Tibial nerve (tissue), 4 donors: ENCODE measurements at places on chromosomes 4 and X.
A peak's percentile ranks its signal among the peaks of the same experiment; 100 is the strongest.

DNA sequence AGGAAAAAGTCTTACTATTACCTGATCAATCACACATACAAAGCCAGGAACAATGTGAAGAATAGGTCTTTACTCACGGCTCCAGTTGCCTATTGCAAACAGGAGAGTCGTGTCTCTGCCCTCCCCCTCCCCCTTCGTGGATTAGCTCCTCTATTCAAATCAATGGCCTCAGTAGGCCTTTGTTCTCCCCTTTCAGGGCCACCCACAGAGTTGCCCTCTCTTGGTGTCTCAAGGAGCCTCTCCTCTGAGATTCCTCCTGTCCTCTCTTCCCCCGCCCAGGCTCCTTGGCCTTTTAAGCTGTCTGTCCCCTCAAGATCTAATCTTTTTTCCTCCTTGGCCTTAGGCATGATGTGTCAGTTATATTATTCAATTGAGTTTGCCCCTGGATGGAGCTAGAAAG lies 107.2 kb upstream of the NALF2 start:
- DNase-seq, result no peak

DNA sequence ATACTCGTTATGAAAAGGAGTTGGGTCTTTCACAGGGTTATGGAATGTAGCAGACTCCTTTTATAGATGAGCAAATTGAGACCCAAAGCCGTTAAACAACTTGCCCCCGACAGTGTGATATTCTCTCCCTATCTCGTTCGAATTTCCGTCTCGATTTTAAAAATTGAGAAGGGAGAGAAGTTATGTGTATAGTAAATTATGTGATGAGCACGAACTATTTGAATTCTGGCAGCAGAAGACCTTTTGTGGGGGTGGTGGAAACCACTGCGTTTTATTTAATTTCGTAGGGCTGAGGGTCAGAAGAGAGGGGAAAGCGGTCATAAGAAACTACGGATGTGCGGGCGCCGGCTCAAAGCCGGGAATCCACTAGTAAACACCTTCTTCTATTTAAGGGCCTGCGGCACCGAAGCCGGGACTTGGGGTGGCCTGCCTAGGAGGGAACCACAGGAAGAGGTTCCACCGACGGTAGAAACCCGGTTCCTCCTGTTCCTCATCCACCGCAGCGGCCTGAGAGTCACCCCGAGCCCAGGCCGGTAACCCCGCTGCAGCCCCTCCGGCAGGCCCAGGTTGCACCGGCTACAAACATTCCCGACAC lies 1.5 kb upstream of the DDX3X start:
- no peak for DNase-seq

DNA sequence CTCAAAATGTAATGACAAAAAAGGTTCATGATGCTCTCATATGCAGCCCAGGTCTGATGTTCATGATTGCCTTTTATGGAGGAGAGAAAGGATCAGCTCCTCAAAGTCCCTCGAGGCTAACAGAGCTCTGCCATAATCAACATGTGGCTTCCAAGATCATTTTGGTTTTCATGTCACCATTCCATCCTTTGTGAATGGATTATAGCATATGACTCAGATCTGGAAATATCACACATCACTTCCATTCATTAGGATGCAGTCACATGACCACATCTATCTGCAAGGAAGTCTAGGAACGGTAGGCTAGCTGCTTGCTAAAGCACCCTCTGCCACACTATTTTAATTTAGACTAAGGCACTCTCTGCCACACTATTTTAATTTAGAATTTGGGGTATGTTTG lies 77.6 kb downstream of the COX18 start:
- no peak for DNase-seq

DNA sequence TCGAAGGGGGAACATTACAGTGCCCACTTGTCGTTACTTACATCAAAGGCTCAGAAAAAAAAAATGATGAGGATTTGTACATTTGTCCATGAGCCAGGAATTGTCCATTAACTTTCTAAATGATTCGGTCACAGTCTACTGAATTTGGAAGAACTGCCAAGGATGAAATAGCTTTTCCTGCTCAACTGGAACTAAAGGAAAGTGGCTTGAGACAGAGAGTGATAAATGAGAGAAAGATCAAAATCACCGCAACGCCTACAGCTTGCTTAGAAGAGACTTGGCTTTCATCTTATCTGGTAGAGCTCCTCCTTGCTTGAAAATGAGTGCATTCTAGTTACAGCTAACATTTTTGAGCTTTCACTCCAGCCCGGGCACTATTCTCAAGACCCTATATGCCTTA lies 55.5 kb upstream of the ADGRG2 start:
- no peak for DNase-seq

GRCh38 chr4:26131711-26132110 lies 189.1 kb upstream of the RBPJ start:
- no peak for DNase-seq

DNA sequence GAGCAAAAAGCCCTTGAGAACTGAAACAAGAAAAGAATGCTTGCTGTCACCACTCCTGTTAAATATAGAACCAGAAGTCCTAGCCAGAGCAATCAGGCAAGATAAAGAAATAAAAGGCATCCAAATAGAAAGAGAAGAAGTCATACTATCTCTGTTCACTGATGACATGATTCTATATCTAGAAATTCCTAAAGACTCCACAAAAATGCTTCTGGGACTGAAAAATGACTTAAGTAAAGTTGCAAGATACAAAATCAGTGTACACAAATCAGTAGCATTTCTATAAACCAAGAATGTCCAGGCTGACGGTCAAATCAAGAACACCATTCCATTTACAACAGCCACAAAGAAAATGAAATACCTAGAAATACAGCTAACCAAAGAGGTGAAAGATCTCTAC lies 552.7 kb upstream of the SLIT2 start:
- no peak for DNase-seq

DNA sequence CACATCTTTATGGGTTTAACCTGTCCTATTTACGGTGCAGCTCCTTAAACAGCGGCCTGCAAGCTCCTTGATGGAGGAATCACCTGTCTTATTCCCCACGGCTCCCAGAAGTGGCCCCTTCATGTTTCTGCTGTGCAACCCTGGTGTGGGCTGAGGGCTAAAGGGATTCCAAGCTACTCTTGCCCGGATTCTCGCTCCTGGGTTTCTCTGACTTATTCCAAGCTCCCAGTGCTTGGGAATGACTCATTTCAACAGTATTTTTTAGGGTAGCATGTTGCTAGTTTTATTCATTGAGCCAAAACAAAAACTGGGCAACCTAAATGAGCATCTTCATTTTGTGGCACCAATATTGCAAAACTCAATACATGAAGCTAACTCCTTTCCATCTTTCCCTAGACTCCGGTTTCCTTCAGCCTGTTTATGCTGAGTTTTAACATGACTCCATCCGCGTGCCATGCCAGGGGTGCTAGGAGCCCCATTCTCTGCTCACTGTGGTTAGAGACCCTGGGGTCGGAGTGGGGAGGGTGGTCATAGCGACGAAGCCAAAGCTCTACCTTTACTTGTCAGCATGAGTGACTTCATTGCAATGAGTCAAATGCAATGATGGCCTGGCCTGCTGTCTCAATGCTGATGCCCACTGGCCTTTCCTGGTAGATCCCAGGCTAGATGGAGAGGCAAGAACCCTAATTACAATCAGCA lies 349.7 kb downstream of the NR3C2 start:
- no peak for DNase-seq

GRCh38 chr4:187396106-187396505 lies 599.5 kb upstream of the ZFP42 start:
- DNase-seq, result no peak

- DNase-seq, result no peak
These were observed 569 bp upstream of the FHL1 start for GRCh38 chrX:136146614-136147314.

DNA sequence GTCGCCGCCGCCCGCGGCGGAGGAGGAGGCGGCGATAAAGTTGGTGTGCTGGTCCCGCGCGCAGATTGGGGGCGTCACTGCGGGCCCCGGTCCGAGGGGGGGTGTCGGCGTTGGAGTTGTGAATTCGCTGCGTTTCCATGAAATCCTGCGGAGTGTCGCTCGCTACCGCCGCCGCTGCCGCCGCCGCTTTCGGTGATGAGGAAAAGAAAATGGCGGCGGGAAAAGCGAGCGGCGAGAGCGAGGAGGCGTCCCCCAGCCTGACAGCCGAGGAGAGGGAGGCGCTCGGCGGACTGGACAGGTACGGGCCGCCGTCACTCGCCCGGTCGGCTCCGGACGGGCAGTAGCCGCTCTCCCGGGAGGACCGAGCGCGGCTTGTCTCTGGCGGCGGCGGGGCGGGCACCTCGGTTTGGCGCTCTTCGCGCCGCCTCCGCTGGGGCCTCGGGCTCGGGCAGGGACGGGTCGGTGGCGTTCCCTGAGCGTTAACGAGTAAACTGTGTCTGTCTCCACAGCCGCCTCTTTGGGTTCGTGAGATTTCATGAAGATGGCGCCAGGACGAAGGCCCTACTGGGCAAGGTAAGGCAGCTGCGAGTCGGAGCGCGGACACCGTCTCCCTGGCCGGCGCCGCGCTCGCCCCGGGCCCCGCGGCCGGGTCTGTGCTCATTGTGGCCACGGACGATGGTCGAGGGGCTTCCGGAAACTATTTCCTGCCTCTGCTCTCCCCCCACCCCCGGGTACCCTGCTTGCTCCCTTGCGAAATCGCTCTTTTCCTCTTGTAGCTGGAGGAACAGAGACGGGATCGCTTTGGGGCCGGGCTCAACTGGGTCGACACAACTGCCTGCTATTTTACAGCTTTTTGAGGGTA lies 658 bp downstream of the KDM6A start:
- DNase-seq, result peak; percentile 18

- DNase-seq, result no peak
These were observed 15.7 kb upstream of the N4BP2 start for GRCh38 chr4:40040908-40041307.

GRCh38 chr4:104728380-104729122 lies 233.9 kb upstream of the CXXC4 start:
- DNase-seq, result no peak

DNA sequence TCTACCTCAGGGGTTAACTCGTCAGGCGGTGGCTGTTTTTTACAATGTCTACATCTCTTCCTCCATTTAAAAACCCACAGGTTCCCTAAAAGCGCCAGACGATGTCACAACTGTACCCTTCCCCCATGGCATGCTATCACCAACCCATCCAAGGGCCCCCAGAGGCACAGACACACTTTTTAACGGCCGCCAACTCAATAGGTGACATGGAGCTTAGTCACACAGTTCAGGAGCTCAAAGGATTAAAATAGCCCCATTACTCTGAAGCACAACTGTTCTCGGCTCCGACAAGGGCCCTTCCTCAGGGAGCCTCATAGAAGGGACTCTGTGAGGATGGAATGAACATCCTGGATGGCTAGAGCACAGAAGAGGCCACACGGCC lies 12.4 kb downstream of the SH3KBP1 start:
- DNase-seq, result no peak

- DNase-seq, result no peak
These were observed 10.4 kb downstream of the ACOT9 start for GRCh38 chrX:23732704-23733103.

DNA sequence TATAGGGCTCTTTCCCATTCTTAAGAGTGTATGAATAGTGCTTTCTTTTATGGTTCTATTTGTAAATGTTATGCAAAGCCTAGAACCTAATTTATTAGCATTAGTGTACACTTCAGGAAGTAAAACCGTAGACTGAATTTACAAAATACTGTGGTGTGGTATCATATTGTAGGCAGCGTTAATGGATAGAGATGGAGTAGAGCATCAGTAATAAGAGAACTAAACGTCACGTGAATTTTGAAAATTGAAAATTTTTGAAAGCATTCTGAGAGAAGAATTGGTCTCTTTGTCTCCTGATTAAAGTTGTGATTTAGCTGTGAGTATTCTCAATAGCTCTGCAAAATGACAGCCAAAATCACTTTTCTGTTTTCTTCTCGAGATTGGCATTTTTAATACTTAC lies 2.9 kb downstream of the STIM2 start:
- no peak for DNase-seq

DNA sequence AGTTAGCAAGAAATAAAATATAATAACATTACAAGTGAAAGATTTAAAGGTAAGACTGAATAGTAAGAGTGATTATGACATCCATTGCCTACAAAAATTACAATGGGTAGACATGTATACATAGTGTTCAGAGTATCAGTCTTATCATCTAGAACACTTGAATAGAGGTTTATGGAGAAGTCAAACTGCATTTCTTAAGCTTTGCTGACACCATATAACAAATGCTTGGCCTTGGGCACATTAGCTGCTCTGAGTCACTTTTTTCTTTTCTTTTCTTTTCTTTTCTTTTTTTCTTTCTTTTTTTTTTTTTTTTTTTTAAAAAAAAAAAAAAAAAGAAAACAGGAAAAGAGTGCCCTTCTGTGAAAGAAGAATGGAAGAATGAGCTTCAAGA lies 220.0 kb downstream of the SPCS3 start:
- DNase-seq, result no peak

GRCh38 chrX:72714478-72714916 lies 391 bp upstream of the PHKA1 start:
- peak; percentile 33 for DNase-seq

DNA sequence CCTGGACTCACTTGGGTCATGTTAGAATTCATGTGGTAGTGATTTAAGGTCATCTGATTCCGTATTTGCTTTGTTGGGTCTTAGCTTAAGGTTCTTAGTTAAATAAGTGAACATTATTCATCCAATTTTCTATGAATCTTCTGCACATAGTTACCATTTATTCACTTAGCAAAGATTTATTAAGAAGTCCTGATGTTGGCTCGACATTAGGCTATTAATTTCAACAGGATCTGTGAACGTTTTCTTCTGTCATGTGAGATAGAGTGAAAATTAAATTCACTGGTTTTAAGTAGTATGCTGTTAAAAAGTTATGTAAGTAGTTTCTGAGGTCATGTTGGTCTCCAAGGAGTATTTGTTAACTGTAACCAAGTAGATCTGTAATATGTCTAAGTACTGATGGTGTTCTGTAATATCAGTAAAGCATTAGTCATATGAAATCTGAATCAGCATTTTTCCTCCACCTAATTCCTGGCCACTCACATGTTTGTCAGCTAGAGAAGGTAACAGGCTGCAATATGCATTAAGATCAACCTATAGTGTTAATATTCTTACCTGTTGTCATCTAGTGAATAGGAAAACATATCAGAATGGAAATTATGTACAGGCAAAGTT lies 155.6 kb downstream of the PCDH7 start:
- DNase-seq, result no peak

- DNase-seq, result no peak
These were observed 32.8 kb downstream of the OCIAD1 start for GRCh38 chr4:48863728-48864127.

- no peak for DNase-seq
These were observed 44.3 kb downstream of the CNGA1 start for GRCh38 chr4:47972181-47972580.

- DNase-seq, result no peak
These were observed 25.8 kb downstream of the DOCK11 start for GRCh38 chrX:118521435-118521834.

DNA sequence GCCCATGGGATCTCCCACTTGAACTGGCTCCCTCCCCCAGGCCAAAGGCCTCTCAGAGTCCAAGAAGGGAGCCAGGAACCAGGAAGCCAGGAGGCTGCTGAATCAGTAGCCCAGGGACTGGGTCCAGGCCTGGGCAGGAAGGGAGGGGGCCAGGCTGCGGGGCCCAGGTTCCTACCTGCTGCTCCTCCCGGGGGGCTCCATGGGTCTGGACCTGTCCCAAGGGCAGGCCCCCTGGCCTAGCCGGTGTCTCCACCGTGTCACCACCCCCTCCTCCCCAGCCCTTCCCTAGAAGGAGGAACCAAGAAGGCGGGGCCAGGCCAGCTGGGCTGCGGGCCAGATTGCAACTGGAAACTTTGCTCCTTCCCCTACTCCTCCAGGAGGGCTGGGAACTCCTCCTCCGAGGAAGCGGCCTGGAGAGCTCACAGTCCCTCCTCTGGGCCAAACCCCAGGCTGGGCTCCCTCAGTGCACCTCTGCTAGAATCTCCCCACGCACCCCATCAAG lies at the start of gene IQSEC2:
TSS of gene IQSEC2 (minus strand) at position 264 of the 502 bp plus-strand sequence.
- DNase-seq, result peak; percentile 67
